Activated T-helper 1 cell treated with Interleukin-2 at 50 U/mL for 16 hours (primary cell): ENCODE measurements at places on chromosomes 7 and 10.
A peak's percentile ranks its signal among the peaks of the same experiment; 100 is the strongest.

DNA sequence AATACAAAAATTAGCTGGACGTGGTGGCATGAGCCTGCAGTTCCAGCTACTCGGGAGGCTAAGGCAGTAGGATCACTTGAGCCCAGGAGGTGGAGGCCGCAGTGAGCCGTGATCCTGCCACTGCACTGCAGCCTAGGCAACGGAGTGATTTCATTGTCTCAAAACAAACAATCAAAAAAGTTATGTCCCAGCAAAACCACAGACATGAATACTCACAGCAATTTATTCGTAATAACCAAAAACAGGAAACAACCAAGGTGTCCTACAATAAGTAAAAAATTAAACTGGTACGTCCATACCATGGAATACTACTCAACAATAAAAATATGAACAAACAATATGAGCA lies 11.6 kb upstream of the CYTH3 start:
- no peak for DNase-seq

GRCh38 chr7:110253093-110253492 lies 837.8 kb upstream of the LRRN3 start:
- no peak for DNase-seq

- no peak for DNase-seq
Observed at GRCh38 chr7:32179567-32179966, 109.4 kb upstream of the PDE1C start.

DNA sequence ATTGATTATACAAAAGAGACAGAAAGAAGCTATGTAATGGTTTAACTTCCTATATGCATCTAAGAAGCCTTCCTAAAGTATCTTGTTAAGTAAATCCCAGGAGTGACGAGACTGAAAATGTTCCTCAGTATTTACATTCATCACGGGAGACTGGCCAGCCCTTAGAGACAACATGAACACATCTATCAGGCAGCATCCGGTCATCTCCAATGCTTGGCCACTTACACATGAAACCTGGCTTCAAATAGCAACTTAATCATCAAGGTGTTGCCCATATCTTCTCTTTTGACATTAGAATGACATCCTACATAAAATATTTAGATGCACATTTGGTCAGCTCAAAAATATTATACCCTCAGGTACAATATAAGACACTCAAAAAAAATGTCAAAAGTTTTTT lies 33.8 kb downstream of the ERCC6 start:
- DNase-seq = no peak

DNA sequence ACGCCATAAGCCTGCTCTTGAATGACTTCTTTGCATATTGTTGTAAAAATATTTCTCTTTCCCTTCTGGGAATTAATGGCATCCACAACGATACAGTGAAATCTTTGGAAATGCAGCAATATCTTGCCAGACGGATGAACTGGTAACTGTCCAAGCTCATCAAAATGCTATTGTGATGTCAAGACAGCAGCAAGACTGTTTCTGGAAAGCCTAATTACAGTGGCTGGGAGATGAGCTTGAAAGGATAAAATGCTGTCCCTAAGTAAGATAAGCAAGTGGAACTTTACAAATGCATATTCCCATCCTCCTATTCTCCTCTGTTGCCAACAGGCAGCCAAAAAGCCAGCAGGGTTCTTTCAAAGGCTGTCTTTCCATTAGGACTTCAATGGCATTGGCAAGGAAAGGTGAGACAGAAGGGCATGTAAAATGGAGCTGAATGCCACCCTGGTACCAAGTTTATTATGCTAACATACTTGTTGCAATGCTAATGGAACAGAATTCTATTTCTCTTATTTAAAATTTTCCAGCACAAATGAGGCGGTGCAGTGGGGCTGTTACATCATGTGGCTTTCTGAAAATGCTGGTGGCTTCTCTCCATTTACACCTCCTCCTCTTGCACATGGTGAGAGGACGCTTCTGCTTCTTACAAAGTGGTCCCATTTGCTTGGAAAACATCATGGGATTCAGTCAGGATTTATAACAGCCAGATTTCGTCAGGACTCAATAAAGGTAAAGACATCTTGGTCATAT lies 178.3 kb upstream of the PTER start:
- DNase-seq = no peak

- no peak for DNase-seq
Observed at GRCh38 chr10:70586348-70586930, 16.1 kb downstream of the PRF1 start.

- DNase-seq = no peak
Observed at GRCh38 chr7:114439581-114439980, 25.0 kb downstream of the FOXP2 start.

GRCh38 chr10:132107949-132108877 lies 42.5 kb downstream of the JAKMIP3 start:
- DNase-seq = no peak

- DNase-seq = no peak
Observed at GRCh38 chr7:94466516-94466915, 43.1 kb upstream of the CASD1 start.

DNA sequence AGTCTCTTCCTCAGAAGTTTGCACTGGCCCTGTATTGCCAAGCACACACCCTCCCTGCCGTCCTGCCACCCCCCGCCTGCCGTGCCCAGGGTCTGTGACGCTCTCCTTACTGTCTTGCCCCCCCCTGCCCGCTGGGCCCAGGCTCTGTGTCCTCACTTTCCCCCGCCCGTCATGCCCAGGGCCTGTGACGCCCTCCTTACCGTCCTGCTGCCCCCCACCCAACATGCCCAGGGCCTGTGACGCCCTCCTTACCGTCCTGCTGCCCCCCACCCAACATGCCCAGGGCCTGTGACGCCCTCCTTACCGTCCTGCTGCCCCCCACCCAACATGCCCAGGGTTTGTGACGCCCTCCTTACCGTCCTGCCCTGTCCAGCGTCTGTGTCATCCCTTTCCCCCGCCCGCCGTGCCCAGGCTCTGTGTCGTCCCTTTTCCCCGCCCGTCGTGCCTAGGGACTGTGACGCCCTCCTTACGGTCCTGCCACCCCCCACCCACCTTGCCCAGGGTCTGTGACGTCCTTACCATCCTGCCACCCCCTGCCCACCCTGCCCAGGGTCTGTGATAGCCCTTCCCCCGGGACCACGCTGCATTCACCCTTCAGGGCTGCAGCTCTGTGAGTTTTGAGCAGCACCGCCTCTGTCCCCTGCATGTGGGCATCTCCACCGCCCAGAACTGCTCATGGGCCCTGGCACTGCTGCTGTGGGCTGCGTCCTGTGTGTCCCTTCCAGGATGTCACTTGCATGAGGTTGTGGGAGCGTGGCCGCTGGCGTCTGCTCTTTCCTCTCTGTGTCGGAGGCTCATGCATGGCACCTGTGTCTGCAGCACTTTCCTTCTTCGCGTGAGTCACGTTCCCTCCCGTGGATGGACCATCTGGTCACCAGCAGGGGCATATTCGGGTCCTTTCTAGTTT lies 19.3 kb upstream of the PRKAR1B start:
- DNase-seq = no peak

DNA sequence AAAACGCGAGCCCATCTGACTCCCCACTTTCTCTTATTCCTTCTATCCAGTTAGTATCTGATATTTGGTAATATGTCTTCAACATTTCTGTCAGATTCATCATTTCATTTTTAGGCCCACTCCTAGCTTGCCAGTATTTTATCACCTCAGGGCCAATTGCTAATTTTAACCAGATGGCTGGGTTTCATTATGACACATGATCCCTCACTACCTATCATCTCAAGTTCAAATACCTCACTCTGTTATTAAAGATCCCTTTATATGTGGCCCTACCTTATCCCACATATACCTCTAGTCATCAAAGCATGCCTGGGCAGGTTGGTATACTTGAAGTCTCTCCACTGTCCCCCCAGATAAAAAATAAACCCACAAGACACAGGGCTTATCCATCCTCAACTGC lies 104.9 kb downstream of the RNLS start:
- DNase-seq = no peak

DNA sequence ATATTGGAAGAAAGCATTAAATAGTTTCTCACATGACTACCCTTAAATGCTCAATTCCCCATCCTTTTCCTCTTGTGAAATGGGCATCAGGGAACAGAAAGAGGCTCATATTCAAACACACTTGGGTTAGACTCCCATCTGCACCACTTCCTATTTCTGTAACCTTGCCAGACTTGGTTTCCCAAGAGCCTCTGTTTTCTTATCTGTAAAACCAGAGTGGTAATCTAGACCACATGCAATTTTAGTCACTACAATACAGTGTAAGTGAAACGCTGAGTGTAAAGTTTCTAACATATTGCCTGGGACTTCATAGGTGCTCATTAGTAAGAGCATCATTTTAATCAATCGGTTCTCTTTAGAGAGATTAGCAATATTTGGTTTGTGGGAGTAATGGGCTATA lies 136.3 kb downstream of the SORCS1 start:
- DNase-seq = no peak

DNA sequence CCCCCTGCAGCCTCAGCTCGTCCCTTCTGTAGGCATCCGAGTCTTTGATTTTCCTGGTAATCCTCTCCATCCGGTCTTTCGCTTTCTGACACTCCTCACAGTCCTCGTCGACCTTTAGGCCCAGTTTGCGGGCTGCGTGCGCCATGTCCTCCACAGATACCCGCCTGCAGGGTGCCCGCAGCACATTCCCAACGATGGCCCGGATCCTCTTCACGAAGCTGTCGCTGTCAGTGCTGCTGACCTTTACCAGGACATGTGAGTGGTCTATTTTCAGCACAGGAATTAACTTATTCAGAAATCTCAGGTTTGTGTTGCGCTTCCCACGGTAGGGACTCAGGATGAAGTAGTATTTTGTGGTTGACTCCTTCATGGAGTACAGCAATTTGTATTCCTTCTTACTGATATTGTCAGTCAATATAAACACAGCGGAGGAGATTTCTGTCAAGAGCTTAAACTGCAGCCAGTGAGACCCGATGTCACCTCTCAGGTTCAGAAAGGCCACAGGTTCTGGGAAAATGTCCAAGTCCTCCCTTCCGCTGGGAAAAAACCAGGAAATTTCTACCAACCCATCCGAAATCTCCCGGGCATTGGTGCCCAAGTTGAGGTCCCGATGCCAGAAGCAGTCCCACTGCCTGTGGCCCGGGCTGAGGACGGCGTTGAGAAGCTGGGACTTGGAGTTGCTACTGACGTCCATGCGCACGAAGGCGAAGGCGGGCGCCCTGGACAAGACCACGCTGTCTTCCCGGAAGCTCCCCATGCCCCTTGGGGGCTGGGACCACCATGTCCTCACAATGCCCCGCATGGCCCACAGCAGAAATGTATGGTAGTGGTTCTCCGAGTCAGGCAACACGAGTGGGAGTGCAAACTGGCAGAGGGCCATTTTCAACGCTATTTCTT lies 8.9 kb upstream of the MRPS24 start:
- DNase-seq = no peak

DNA sequence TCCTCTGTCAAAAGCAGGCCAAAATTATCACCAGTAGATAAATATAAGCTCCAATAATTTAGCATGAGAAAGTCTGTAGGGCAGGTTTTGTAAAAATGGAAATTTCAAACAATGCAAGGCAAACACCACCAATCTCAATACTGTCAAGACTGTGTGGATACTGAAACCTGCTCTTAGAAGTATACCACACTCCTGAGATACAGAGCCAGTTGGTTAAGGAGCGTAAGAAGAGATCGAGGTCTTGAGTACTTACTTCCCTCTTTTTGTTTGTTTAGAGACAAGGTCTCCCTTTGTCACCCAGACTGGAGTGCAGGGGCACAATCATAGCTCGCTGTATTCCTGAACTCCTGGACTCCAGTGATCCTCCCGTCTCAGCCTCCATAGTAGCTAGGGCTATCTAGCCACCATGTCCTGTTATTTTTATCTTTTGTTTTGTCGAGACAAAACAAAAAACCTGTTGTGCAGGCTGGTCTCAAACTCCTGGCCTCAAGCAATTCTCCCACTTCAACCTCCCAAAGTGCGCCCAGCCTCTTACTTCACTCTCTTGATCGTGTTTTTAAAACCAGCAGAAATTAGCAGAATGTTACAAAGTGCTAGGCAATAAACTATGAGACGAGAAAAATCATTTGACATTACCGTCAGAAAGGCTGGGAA lies 205.7 kb downstream of the PARD3 start:
- DNase-seq = no peak

DNA sequence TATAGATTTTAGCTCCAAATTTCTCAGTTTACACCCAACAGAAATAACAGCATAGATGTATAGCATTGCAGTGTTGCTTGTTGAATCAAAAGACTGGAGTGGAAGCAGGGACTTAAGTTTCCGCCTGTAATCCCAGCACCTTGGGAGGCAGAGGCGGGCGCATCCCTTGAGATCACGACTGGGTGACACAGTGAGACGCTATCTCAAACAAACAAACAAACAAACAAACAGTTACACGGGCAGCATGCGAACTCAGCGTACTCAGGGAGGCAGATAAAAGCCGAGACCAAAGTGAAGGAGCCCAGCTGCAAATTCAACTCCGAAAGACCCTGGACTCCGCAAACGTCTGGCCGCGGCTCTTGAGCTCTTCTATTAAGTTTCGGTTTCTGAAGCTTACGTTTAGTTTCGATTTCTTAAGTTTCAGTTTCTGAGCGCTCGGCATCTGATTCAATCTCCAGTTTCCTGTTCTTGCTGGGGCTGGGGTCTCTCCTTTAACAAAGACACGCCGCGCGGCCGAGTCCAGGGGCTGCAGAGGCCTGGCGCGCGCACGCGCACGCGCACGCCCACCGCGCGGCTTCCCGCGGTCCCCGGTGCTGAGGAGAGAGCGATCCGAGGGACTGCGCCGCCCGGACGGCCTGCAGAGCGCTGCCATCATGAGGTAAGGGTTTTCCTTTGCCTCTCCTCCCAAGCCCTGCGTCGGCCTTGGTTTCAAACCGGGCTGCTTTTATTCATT lies at the start of gene IFIT5:
IFIT5 (plus strand) TSS at position 423 of the 733 bp plus-strand sequence; CDS start at position 654, 231 bp downstream.
- DNase-seq = peak; percentile 52

DNA sequence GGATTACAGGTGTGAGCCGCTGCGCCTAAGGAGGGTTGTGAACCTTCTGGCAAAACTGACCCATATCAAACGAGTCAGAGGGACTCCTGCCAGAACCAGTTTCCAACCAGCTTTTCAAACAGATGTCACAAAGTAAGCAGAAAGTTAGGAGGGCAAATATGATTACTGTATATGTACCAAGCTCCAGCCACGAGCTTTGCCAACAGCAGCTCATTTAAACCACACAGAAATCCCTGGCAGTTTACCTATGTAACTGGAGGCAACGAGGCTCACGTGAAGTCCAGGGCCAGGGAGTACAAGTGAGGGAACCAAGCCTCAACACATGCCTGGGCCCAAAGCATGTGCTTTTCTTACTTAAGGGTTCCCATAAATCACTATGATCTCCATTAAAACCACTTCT lies 12.5 kb upstream of the DAGLB start:
- DNase-seq = no peak

DNA sequence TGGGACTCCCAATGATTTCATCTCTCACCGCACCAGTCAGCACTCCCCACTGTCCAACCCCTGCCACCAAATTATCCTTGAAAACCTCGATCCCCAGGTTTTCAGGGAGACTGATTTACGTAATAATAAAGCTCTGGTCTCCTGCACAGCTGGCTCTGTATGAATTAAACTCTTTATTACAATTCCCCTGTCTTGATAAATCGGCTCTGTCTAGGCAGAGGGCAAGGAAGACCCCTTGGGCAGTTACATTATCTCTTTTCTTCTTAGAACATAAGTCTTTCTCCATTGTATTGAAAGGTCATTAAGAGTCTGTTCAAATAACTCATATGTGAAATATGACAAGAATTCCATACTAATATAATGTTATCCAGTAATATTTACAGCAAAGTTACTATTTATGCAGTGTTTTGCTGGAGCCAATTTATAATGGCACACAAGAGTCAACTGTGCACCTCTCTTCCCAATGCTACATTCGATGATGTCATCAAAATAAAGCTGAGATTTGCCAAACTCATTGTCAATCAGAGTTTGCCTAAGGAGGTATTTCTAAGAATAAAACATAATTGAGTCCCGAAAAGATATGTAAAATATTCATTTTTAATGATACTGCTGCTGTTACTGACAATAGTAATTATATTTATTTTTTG lies 1297.2 kb upstream of the LRRTM3 start:
- no peak for DNase-seq
